D341Med (cell line): ENCODE measurements at places on chromosomes 2 and 18.

DNA sequence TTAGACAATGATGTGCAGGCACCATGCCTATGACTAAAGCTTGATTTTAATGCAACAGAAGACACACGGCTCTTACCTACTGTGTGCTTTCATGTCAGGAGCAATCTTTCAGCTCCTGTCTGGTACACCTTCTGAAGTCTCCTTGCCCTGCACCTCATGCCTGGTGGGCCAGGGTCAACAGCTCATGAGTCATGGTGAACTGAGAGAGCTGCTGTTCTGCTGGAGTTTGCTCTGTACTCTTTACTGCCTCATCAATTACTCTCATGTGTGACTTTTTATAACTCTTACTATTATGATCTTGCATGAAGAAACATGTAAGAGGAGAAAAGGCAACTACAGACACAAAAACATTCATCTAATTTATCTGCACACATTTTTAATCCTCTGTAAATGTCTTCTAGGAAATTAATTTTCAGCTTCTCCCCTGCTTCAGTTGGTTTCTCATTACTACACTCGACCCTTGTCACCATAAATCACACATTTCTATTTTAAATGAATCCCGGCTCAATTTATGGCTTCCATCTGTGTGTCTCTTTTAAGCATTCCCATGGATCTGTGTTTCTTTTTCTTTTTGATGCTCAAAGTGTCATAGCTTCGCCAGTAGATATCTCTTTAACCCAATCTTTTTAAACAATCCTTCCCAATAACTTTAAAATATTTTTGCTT is 9.7 kb downstream of the SERPINB7 start:
- no peak for DNase-seq

DNA sequence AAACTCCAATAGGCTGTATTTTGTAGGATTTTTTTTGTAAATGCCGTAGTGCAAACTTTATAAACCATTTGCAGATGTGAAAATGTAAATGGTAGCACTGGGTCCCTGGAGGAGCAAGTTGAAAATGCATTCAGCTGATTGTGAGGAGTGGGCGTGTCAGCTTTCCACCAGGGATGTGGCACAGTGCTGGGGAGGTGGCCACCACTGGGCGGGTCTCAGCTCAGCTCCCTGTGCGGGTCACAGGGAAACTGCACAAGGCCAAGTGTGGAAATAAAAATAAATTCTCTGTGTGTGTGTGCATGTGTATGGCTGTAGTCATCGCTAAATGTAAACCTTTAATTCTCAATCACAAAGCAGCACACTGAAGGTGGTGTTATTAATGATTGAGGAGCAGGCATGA is 137.2 kb upstream of the PXDN start:
- no peak for DNase-seq

- DNase-seq = no peak
These were observed 134.8 kb downstream of the SH3BP4 start for GRCh38 chr2:235086481-235087184.

GRCh38 chr18:8519102-8519501 is 90.1 kb upstream of the RAB12 start:
- no peak for DNase-seq

GRCh38 chr2:236558036-236558435 is 11.6 kb upstream of the ACKR3 start:
- no peak for DNase-seq

DNA sequence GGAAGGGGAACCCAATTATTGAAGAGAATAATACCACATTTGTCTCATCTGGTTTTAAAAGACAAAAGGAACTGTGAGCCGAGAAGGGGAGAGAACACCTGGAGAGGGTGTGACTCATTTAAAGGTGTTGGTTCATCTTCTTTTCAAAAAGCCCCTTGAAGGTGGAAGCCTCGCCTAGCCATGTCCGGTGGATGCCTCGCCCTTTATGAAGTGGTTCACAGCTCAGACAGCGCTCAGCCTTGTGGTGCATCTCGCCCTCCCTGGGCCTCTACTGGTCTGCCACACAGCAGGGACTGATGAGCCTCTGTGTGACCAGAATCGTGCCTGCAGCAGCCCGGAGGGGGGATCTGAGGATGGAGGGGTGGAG is 290.0 kb upstream of the CXCR4 start:
- no peak for DNase-seq

GRCh38 chr2:100230754-100231153 is 88.4 kb upstream of the AFF3 start:
- DNase-seq = no peak

DNA sequence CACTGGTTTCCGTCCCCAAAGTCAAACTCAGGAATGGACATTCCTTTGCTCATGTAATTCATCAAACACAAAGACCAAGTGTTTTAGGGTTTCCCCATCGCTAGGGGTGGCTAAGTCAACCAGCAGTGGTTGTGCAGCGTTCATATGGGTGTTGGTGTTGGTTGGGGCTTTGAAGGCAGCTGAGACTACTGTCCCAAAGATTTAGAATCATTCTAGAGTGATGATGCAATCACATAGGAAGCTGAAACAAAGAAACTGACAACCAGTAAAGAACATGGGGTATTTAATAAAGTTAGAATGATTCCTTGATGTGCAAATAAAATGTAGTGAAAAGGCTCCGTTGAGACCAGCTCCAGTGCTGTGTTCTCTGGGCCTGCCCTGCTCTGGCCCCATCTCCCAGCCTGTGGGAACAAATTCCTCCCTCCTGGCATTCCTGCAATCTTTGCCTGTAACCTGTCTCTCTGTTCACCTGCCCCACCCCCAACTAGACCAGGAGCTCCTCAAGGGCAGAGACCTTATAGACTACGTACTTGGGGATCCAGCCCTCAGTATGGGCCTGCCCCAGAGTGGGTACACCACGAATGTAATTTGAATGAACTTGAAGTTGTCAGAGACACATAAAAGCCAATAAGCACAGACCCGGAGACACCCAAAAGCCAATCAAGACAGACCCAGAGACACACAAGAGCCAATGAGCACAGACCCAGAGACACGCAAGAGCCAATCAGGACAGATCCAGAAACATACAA is 191.7 kb upstream of the TWIST2 start:
- no peak for DNase-seq

- DNase-seq = no peak
These were observed 150.6 kb downstream of the AGPS start for GRCh38 chr2:177543007-177543760.

GRCh38 chr2:23746141-23746863 is 180.6 kb downstream of the ATAD2B start:
- no peak for DNase-seq

DNA sequence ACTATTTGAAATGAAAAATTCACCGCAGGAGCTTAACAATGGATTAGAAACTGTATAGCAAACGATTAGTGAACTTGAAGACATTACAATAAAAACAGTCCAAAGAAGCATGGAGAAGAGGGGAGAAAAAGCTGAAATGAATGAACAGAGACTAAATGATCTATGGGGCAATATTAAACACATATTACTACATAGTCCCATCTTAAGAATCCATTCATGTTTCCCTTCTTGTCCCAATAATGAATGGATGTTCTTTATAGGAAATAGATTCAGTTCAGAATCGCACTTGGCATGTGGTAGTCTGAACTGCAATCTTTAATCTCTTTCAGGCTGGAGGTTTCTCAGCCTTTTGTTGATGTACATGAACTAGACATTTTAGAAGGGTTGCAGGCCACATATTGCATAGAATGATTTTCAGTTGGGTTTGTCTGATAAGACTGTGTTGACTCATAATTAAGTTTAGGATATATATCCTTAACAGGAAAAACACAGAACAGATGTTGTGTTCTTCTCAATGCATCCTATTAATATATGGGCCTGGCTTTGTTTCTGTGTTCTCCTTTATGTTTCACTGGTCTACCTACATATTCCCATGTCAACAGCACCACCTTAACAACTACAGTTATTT is 27.9 kb downstream of the CCDC88A start:
- no peak for DNase-seq

DNA sequence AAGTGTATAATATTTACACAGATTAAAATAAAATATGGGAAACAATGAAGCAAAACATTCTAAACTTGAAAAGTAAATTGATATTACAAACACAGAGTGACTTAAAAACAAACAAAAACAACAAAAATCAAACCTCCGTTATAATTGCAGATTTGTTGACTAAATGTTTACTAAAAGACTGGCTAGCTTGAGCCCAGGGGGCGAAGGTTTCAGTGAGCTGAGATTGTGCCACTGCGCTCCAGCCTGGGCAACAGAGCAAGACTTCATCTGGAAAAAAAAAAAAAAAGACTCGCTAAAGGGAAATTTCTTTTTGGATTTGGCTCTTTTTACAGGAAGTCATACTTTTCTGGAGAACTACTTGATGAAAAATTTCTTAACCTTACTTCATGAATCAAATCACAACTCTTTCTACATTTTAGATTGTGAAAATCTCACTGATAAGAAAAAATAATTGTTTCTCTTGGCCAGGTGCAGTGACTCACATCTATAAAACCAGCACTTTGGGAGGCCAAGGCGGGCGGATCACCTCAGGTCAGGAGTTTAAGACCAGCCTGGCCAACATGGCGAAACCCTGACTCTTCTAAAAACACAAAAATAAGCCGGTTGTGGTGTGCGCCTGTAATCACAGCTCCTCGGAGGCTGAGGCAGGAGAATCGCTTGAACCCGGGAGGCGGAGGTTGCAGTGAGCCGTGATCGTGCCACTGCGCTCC is 9.7 kb downstream of the TFPI start:
- no peak for DNase-seq

DNA sequence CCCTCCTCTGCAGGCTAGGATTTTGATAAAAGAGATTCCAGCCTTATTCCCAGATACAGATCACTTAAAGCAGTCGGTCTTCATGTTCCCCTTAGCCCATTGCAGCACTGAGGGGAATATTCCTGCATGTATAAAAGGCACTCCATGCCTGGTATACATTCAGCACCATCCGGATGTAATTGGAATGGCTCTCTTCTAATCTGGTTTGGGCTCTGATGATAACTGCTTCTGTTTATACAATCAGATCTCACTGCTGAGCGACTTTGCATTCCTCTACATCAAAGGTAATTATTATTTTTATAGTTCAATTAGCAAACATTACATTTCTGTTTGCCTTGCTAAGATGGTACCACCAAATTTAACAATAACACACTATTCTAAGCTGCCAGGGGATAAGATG is 746.9 kb upstream of the CELF4 start:
- no peak for DNase-seq

DNA sequence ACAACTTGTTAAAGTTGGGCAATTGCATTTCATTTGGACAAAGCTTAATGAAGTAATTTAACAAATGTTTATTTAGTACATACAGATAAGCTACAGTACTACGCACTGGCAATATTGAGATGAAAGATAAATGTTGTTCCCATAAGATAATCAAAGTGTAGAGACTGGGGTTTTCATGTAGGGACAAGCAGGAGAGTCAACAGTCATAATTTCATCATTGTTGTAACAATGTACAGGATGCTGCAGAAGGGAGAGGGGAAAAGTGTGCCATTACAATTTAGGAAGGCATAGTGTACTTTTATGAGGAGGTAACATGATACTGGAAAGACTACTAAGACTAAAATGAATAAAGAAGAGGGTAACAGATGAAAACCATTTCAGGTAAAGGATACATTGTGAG is 441.6 kb downstream of the ERBB4 start:
- no peak for DNase-seq

DNA sequence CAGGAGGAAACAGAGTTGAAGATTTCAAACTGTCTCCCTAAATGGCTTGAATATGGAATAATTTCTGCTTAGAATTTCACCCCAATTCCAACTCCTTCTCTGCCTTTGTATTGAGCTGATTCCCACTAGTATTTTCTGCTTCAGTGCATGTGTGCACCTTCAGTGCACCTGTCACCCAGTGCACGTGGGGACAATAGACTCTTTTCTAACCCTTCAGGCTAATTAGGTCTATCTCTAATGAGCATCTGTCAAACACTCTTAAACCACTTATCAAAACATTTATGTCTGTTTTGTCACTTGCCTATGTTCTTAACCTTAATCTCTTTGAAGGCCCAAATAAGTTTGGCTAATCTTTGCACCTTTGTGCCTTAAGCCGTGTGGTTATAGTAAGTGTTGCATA is 232.0 kb upstream of the NETO1 start:
- DNase-seq = no peak
